ENCODE measurements at places on chromosomes 1 and 21.
A peak's percentile ranks its signal among the peaks of the same experiment; 100 is the strongest.

- no peak for DNase-seq
Observed at GRCh38 chr1:92323473-92324453, 24.9 kb downstream of the RPAP2 start.

DNA sequence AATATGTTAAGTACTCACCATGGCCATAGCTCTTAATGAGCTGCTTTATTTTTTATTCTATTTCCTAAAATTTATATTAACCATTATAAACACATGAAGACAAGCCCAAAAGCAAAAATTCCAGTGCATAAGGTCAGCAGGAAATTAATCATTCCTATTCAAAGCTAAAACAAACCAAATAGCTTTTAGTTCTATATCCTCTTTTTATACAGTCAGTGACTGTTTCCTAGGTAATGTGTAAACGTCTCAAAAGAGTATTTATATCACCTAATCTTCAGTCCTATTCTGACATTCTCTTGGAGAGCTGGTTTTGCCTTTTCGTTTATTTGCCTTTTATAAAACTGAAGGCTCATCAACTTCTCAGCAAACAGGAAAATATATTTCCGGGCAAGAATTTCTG lies 4.2 kb downstream of the GOLPH3L start:
- no peak for DNase-seq

DNA sequence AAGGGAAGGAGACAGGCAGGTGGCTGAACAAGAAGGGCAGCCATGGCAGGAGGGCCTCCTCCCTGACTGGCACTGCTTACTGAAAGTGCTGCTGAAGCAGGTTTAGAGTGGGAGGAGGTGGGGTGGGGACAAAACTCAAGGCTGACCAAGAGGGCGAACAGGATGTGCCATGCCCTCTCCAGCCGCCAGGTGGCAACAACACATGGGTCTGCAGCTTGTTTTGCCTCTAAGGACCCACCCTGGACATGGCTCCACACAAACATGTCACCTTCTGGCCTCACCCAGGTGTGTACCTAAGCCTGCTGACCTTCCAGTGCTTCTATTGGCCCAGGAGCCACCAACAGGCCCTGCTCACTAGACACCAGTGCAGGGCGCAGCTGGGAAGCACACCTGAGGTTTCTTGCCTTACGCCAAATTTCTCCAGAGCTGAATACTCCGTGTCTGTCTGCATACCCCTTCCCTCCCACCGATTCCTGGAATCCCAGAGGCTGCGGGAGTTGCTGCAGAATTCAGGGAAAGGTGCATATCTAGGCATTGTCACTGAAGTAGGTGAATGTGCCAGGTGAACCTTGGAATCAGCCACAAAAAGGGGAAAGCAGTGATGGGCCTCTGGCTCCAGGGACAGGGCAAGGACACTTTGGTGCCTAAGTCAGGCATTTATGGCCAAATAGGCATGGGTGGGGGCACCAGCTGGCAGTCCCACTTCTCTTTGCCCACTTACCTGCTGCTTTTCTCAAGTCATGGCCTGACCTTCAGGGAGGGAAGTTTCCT lies 5.3 kb downstream of the PSRC1 start:
- peak; percentile 47 for DNase-seq

DNA sequence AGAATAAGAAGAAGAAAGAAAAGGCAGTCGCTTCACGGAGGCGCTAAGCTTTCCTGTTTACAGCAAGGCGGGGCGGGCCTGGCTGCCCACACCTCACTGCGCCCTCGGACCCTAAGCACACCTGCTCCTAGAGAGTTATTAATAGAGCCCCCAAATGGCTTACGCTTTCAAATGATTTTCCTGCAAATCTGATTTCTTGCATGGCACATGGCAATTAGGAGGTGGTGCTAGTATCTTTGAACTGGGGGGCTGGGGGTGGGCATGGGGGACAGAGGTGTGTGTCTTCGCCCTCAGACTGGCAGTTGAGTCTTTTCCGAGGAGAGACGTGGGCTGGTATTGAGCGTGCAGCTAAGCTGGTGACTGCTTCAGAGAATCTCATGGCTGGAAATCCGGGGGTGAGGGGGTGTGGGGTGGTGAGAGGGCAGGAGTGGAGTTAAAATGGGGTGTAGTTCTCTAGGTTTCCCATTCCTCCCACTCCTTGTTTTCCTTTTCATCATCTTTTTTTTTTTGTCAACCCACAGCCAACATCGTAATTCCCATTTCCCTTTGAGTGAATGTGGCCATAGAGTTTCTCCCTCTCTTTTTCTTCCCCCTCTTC lies 1.3 kb downstream of the S1PR1 start:
- no peak for DNase-seq

GRCh38 chr1:36274201-36274600 lies 32.0 kb upstream of the SH3D21 start:
- no peak for DNase-seq

DNA sequence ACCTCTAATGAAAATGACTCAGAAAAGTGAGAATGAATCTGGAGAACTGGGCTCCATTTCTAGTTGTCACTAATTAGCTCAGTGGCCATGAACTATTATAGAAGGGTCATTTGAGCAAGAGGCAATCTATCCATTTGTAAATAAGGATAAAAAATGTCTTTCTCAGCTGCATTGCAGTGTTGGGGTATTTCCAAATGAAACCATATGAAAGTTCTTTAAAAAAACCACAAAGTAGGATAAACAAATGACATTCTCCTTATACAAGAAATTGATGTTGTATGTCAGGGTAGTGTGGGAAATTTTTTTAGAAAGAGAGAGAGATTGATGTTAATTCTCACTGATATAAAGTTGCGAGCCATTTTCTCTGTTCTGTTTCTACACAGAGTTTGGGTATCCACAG lies 26.0 kb downstream of the FMO3 start:
- DNase-seq: no peak

GRCh38 chr21:38151021-38151645 lies 105.7 kb upstream of the KCNJ15 start:
- no peak for DNase-seq

DNA sequence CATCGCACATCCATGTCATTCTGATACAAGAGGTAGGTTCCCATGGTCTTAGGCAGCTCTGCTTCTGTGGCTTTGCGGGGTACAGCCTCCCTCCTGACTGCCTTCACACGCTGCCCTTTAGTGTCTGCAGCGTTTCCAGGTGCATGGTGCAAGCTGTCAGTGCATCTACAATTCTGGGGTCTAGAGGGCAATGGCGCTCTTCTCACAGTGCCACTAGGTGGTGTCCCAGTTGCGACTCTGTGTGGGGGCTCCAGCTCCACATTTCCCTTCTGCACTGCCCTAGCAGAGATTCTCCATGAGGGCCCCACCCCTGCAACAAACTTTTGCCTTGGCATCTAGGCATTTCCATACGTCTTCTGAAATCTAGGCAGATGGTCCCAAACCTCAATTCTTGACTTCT lies 138.2 kb upstream of the BRINP3 start:
- no peak for DNase-seq

DNA sequence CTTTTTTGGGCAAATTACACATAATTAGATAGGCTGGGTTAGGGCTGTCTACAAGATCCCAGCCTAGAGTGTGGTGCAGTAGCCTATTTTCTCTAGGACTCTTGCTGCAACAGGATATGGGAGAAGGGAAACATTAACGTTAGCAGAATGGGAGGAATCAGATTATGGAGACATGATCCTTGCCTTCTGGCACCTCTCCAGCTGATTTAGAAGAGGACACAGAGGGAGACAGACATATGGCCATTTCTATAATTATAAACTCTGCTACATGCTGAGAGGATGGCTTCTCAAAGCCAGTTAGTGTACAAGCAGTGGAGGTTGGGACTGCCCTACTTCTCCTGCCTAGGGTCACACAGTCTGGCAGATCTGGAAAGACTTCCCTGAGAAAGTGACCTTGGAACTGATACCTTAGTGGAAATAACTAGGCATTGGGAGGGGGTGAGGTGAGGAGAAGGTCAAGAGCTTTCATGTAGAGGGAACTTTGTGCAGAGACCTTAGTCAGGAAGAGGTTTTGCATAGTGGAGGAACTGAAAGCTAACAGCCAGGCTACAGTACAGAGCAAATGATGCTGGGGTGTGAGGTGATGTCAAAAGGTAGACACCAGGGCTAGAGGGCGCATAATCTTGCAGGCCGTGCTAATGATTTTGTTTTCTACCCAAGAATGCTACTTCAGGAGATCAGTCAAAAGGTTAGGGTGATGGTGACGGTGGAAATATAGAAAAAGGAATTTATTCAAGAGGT lies 1.2 kb upstream of the CD1D start:
- no peak for DNase-seq

DNA sequence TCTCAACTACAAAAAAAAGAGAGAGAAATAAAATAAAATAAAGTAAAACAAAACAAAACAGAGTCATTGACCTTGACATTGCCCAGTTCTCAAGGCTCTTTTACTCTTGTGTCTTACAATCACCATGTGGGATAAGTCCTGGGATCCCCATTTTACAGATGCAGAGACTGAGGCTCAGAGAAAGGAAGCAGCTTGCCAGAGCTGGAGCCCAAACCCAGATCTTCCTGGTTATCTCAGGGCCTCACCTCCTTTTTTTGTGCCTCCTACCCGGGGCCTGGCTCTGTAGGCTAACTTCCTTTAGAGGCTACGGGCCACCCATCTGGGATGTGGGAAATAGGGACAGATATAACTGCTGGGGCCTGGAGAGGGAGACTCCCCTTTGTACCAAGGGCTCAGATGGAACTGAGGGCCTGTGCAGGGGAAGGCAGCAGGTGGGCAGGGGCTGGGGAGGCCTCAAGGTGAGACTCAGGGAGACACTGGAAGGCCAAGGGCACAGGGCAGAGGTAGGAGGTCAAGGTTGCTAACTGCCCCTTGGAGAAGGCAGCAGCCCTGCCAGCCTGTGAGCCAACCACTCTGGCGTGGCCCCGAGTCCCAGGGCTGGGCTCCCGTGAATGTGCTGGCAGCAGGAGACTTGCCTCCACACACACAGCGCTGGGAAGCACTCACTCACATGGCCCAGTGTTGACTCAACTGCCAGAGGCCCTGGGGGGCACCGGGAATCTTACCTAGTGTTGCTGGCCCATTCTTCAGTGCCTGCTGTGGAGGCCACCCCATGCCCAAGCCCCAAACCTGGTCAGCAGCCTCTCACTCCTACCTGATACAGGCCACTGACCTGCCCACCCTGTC lies 6.5 kb upstream of the ECE1 start:
- DNase-seq: no peak

DNA sequence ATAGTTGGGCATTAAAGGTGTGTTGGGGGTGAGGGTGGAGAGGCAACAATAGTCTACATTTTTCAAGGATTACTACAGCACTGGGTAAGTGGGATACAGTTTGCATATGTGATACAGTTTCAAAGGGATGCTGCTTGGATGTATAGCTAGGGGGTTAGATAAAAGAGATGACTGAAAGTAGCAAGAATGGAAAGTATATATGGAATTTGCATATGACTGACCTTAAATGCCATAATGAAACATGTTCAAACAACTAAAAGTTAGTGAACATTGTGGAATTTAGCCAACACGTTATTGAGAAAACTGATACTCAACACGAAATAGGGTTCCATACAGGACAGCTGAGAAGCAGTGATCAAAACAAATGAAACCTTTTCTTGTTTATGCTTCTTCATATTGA lies 124.8 kb upstream of the CHRM3 start:
- no peak for DNase-seq

DNA sequence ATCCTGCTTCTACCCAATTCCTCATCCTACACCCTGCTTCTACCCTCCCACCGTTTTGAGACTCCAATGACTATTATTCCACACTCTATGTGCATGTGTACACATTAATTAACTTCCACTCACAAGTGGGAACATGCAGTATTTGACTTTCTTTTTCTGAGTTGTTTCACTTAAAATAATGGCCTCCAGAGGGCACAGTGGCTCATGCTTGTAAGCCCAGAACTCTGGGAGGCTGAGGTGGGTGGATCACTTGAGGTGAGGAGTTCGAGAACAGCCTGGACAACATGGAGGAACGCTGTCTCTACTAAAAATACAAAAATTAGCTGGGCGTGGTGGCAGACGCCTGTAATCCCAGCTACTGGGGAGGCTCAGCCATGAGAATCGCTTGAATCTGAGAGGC lies 464.8 kb downstream of the PTBP2 start:
- DNase-seq: no peak

DNA sequence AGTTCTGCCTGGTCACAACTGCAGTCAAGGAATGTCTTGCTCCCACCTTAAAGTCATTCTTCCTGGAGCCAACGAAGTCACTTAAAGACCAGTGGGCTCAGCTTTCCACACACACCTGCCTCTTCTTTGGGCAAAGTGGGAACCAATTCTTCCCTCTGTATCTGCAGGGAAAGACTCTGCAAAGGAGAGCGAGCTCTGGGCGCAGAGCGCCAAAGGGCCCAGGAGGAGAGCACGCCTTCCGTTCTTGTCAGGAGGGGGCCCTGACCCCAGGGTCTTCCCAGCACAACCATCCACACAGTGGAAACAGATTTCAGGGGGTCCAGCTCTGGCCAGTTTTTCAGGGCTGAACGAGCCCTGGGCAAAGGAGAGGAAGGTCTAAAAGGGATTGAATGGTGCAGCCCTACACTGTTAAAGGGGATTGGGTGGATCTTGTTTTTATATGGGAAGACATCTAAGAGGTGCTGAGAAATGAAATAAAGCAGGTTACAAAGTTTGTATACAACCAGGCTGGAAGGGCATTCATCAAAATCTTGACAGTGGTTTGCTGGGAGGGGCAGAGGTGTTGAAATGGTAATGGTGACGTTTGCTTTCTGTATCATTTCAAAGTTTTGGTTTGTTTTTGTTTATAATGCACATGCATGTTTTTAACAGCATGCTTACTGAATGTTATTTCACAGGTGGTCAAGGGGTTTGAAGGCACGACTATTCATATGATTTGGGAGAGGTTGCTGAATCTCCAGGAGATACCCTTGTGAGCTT lies 6.8 kb upstream of the OLIG2 start:
- no peak for DNase-seq

- DNase-seq: no peak
Observed at GRCh38 chr1:97814121-97814520, 106.7 kb downstream of the DPYD start.
